ENCODE measurements at places on chromosomes 1 and 21. TPM values are rescaled to one million over a fixed set of nuclear protein-coding genes. Genes with fewer than 3 reads are reported as not detected.
A peak's percentile ranks its signal among the peaks of the same experiment; 100 is the strongest.

The TNFAIP8L2 gene
- total RNA-seq = not detected

The C1orf87 gene
- total RNA-seq = 0.17 TPM

GRCh38 chr1:27233667-27234048, 774 bp upstream of the WDTC1 start:
- no peak for DNase-seq

DNA sequence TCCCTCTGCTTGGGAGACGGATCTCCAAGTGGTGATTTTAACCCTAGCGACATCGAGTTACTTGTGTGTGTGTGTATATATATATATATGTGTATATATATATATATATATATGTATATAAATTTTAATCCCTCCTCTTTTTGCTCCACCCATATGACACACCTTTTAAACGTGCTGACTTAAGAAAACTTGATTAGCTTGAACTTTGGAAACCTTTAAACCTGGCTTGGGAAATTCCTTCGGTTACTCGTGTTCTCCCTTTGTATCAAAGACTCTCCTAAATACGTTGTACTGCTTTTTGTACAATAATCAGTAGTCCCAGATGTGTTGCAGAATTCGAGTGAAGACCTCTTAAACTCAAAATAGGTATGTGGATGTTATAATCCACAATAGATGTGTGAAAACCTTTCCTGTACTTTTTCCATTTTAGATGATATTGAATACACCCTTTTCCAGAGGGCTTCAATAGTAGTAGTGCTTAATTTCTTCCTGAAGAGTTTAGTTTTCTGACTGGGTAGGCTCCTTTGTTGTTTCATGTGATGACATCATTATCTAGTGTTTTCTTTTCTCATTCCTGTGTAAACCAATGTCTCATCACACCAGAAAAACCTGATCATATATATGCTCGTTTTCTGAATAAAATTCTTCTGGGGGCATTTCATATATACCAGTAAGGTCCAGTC, 1.4 kb downstream of the RNF11 start:
- peak; percentile 57 for DNase-seq

GRCh38 chr21:32603131-32603530, 9.0 kb downstream of the CFAP298 start:
- DNase-seq = no peak

DNA sequence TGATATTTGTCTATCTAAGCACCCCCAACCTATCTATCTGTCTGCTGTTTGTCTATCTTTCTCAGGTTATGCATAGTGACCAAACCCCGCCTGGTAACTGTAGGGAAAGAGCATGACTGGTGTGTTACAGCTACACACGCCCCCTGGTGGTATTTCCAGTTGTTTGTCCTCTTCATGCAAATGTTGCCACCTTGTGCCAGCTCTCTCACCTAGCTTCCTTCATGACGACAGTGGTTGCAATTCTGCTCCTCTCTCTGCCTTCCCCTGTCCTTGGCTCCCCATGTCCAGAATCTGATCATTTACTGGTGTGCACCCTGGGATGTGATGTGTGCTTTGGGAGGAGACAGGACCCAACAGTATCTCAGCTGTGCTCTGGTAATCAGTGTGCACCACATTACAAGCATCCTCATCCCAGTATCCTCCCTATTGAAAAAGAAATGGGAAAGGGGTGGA, 8.1 kb upstream of the INKA2 start:
- DNase-seq = peak; percentile 65

DNA sequence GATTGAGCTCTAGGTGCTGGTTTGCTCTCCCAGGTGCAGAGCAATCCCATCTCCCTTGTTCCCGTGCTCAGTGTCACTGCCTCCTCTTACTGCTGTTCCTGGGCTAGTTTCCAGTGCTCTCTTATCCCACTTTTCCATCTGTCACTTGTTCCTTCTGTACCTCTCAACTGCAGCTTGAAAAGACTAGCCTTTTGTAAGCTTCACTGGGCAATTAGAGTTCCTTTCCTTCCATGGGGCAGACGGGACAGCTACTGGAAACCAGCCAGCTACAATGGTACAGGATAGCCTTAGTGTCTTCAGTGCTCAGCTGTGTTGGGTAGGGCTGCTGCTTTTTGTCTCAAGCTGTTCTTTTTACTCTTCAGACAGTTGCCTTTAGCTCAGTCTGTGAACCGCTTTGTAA, 31.6 kb downstream of the AGT start:
- no peak for DNase-seq

The GNAT2 gene
- total RNA-seq = not detected

The FAM177B gene
- not detected for total RNA-seq

GRCh38 chr1:49016030-49016977, 239.6 kb upstream of the BEND5 start:
- no peak for DNase-seq

The TDRD5 gene
- 0.87 TPM for total RNA-seq

DNA sequence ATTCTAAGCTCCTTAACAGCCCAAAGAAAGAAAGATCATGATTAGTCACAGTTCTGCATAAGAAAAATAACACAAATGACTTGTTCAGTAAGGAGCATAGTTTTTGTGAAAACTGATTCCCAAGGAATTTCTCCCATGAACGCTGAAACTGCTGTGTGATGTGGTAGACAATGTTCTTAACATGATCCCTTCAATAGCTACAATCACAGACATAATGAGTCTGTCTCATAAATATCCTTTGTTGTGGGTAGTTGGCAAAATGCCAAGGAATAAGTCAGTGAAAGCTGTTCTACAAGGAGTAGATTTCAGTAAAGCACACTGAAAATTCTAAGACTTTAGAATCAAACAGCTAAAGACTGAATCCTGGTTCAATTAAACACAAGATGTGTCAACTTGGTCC, 404.8 kb downstream of the HLX start:
- peak; percentile 78 for DNase-seq

The ODR4 gene
- 27.1 TPM for total RNA-seq

The INAVA gene
- 28.1 TPM for total RNA-seq

DNA sequence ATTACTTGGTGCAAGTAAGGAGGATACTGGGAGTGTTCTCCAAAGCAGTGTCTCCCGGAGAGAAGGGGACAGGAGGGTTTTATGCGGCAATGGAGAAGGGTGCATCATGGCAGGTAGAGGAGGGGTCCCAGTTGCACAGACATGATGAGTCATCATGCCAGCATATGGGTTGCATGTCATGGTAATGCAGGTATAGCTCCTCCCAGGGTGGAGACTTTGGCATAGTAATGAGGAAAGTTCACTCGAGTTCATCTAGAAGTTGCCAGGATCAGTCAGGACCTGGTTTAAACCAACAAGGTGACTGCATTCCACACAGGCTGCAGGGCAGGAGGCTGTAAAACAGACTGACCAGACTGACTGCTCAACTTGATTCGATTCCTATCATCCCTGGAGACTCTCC, 355.7 kb upstream of the DUSP10 start:
- peak; percentile 71 for DNase-seq

The DMBX1 gene
- not detected for total RNA-seq

The IL12RB2 gene
- total RNA-seq = 0.10 TPM

DNA sequence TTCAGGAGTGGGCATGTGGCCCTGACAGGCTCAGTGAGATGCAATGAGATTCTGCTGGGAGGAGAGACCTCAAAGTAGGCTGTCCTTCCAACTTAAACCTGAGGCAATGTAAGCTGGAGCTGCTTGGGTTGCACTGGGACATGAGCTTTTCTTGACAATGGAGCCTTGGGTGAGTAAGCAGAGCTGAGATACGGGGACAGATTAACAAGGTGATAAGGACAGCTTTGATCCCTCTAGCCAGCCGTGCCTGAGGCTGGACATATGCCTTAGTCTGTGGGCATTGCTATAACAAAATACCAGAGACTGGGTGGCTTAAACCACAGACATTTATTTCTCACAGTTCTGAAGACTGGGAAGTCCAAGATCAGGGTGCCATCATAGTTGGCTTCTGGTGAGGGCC, 18.3 kb upstream of the NGF start:
- no peak for DNase-seq

DNA sequence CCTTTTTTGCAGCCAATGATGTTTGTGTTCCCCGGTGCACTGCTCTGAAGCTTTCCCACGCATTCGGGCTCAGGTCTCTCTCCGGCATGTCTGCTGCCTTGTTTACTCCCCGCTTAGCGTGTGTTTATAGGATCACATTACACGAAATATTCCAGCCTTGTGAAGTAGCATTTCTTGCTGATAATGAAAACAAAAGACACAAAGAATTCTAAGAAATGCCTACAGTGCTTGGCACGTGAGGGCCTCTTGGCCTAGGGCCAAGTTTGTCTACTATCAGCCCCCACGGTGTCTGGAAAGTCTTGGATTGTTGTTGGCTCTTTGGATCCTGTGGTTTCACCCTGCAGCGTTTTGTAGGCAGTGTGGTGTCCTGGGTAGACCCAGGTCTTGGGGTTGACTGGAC, 11.2 kb upstream of the GSTM4 start:
- DNase-seq = no peak
